ENCODE measurements at places on chromosomes 11 and 22. TPM values are rescaled to one million over a fixed set of nuclear protein-coding genes. Genes with fewer than 3 reads are reported as not detected.

DNA sequence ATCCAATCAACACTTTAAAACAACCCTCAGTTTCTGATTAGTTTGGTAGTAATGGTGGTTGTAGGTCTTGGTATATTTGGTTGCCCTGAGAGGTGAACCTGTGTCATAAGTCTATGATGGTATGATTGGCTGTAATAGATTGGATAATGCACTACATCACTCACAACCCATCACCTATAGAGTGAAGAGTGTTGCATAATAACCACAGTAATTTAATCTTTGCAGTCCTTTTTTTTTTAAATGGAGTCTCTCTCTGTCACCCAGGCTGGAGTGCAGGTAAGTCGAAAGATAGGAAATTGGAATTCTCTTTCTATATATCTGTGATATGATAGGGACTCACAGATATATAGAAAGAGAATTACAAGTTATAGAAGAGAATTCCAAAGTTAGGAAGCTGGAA, 133.4 kb upstream of the PGR start:
- no peak for DNase-seq

DNA sequence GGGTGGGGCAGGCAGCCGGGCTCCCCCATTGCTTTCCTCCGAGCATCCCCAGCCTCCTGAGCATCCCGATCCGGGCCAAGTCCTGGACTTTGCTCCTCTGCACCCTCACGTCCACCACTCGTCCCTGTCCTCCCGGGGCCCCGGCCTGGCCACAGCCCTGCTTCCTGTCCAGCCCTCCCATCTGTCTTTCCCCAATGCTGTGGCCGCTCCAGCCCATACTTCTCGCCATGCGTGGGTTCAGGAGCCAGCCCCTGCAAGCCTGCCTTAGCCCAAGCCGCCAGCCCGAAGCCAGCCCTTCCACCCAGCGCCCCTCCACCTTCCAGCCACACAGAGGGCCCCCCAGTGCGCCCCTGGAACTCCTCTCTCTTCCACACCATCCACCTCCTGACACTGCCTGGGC, 23.8 kb downstream of the MRPL23 start:
- no peak for DNase-seq

DNA sequence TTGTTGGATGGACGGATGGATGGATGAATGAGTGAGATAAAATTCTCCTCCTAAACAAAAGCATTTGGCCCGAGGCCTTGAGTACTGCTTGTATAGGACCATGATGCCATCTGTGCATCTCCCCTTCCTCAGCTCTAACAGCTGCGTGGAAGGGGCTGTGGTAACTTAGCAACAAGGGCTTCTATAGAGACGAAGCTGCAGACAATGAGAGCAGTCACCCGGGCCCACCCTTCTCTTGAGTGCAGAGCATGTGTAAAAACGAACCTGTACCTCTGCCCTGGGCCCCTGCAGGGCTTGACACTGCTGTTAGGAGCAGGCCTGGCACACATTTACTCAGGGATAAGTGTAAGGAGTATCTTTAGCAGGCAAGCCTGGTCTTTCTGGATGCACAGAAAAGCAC, 391.5 kb downstream of the CADM1 start:
- no peak for DNase-seq

Gene LRRC32
- not detected for total RNA-seq

Gene SOX6
- total RNA-seq, result 5.2 TPM

Gene CAPN5
- total RNA-seq, result 0.49 TPM

DNA sequence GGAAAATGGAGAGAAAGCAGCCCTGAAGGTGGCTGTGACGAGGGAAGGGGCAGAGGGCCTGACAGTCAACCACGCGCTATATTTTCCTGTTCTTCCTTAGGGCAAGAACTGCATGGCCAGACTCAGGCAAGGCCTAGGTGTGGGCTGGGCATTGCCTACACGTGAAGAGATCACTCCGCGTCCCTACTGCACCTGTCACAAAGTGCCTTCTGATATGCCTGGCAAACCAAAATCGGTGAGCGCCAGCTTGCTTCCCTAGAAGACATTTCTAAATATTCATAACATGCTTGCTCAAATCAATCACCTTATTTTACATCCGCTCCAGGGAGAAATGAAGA, 6.3 kb downstream of the TMEM121B start:
- DNase-seq, result no peak

DNA sequence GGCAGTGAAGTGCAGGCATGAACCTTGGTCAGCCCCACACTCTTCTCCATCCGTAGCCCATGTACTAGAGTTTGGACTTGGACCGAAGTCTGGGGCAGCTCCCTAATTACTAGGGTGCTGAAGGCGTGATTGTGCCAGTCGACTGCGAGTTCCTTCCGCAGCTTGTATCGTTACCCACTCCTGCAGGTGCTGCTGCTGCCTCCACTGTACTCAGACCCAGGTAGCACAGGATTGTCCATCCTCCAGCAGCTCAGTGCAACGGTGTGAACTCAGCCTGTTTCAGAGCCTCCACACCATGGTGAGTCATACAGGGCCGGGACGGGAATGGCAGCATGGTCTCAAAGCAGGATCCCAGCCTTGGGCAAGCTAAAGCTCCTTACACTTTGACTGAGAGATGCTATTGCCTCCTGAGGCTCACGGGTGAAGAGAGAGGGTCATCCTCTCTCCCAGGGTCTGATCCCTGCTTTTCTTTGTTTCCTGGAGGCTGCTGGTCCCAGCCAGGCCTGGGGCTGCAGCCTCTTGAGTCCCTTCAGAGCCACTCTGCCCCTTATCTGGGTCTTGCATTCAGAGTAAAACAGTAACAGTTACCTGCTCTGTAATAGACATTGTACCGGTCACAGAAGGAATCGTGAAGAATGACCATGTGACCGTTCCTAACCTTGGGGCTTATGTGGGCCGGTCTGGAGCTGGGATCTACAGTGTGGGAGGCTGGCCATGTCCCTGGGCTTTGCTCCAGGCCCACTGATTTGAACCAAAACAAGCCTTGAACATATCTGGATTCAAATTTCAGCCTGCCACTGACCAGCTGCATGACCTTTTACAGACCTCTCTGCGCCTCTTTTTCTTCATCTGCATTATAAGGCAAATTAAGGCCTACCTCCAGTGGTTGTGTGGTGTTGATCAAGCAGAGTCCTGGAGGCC, 1.7 kb downstream of the TKFC start:
- DNase-seq, result peak; percentile 65

GRCh38 chr11:44623731-44624491, 58.4 kb downstream of the CD82 start:
- no peak for DNase-seq

Gene TRIM49D2
- not detected for total RNA-seq

DNA sequence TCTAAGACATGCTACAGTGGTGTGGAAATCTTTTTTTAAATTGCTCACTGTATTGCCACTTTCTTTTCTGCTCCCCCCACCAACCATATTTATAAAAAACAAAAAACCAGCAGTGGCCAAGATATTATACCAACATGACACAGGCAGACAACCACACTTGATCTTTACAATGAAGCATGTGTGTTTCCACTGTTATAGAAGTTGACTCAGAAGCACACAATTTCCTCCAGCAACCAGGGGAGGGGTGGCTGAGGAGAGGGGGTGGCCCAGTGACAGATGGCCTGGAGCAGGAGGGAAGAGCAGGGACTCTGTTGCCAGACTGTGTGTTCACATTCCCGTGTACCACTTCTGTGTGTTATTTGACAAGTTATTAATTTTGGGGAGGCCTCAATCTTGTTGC, 14.8 kb downstream of the CD59 start:
- peak; percentile 53 for DNase-seq

- DNase-seq, result no peak
These were observed 3.4 kb downstream of the MRGPRF start for GRCh38 chr11:69009441-69010211.

- peak; percentile 34 for DNase-seq
These were observed 13.6 kb downstream of the BCR start for GRCh38 chr22:23193882-23194281.

- DNase-seq, result peak; percentile 61
These were observed 47.3 kb downstream of the NRXN2 start for GRCh38 chr11:64675450-64676260.

Gene EXPH5
- 17.9 TPM for total RNA-seq

- DNase-seq, result no peak
These were observed 826 bp upstream of the EEF1G start for GRCh38 chr11:62574363-62575071.

DNA sequence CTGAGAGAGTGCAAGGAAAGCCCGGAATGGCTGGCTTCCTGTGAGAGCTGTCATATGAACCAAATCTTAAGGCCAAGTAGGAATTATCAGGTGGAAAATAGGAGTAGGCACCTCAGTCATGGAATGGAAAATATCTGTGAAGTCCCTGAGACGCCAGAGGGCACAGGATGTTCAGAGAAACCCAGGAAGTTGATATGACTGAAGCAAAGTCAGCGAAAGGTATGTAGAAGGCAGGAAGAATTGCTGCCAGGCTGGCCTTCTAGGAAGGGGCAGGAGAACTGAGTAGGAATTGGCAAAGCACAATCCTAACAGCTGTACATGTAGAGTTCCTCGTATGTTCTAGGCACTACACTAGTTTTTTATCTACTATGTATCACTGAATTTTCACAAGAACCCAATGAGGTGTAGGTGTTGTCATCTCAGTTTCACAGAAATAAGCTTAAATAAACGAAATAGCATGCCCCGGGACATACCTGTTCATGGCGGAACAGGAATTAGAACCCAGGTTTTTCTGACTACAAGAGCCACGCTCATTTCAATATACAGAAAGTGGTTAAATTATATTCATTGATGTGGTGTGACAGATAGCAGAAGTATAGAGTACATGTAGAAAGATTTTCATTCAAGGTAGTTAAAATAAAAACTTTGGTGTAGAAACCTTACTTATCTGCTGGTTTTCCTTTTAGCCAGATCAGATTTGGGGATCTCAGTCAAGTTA, 17.0 kb downstream of the HMGXB4 start:
- DNase-seq, result no peak

DNA sequence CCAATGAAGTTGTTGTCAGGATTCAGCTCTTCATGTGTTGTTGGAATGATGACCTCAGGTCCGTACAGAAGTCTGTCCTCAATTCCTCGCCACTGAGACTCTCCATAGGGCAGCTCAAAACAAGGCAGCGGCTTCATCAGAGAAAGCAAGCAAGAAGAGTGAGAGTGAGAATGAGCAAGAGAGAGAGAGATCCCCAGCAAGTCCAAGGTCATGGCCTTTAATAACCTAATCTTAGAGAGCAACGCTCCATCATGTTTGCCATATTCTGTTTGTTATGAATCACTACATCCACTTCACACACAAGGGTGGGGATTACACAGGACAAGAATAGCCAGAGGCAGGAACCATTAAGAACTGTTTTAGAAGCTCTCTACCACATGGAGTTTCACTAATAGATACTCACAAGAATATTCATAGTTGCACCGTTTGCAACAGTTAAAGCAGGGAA, 23.3 kb upstream of the MMP7 start:
- peak; percentile 46 for DNase-seq

DNA sequence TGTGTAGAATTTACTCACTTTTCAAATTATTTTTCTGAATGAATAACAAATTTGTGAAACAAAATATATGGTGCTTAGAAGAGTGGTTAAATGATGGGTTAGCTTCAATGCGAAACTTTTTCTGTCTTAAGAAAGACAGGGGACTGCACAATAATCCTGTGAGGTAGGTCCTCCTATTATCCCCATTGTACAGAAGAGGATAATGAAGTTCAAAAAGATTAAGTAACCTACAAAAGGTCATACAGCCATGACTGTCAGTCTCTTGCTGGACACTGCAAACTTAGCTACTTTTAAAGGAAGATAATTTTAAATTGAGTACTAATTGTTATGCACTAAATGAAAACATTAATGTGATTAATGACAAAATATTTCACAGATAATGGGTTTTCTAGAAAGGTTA, 5.0 kb downstream of the OOSP3 start:
- DNase-seq, result no peak

- no peak for DNase-seq
These were observed 1.4 kb downstream of the MICAL2 start for GRCh38 chr11:12111549-12112520.

- peak; percentile 8 for DNase-seq
These were observed 111.1 kb downstream of the MYO18B start for GRCh38 chr22:25853078-25853477.

DNA sequence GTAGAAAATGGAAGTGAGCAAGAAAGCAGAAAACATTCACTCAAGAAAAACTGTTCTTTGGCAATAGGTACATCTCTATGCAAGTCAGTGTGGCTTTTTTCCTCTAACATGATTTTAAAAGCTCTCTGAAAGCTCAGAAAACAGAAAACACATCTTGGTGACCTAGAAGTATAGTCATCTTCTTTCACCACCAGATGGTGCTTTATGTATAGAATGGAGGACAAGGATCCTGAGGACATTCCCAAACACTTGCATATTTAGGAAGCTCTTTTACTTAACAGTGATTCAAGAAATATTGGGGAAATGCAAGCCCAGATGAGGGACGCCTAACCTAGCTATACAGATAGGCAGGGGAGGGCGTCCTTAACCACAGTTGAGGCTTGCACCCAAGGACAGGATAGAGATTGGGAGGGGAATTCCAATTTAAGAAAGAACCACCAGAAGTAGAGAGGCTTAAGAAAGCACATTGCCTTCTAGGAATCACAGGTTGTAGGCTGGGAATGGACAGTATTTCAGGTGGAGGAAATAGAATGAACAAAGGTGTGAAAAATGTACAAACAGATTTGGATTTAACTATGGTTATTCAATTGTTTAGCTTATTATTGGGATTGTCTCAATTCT, 13.8 kb upstream of the CCDC81 start:
- DNase-seq, result peak; percentile 44

GRCh38 chr11:127074151-127074761, 73.7 kb upstream of the KIRREL3 start:
- peak; percentile 29 for DNase-seq

Gene PGGHG
- 8.5 TPM for total RNA-seq

- DNase-seq, result no peak
These were observed 44.3 kb downstream of the THAP12 start for GRCh38 chr11:76336597-76336996.

Gene TRIM49B
- not detected for total RNA-seq

GRCh38 chr22:44758344-44758973, 6.1 kb downstream of the ARHGAP8 start:
- DNase-seq, result peak; percentile 62

Data from MCF 10A (cell line).